ENCODE measurements at places on chromosomes 1 and 21. TPM values are rescaled to one million over a fixed set of nuclear protein-coding genes. Genes with fewer than 3 reads are reported as not detected.

SLX9 gene
- 28.4 TPM for polyA plus RNA-seq

DNA sequence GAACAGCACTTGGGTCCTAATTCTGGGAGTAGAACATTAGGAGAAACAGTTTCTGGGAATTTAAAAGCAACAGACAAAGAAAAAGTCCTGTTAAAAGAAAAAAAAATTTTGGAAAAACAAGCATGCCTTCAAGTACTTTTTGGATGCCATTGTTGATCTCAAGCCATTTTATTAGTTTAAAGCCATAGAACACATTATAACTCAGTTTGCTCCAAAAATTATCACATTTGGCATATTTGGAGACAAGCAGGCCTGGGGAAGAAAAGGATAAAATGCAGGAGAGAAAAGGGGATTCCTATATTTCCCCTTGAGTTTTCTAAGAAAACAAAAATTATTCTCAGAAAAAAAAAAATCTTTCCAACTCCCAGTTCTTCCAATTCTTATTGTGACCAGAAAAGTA, 146.8 kb downstream of the TENT5C start:
- no peak for DNase-seq

OR6K3 gene
- not detected for polyA plus RNA-seq

KCNJ9 gene
- 0.09 TPM for polyA plus RNA-seq

DNA sequence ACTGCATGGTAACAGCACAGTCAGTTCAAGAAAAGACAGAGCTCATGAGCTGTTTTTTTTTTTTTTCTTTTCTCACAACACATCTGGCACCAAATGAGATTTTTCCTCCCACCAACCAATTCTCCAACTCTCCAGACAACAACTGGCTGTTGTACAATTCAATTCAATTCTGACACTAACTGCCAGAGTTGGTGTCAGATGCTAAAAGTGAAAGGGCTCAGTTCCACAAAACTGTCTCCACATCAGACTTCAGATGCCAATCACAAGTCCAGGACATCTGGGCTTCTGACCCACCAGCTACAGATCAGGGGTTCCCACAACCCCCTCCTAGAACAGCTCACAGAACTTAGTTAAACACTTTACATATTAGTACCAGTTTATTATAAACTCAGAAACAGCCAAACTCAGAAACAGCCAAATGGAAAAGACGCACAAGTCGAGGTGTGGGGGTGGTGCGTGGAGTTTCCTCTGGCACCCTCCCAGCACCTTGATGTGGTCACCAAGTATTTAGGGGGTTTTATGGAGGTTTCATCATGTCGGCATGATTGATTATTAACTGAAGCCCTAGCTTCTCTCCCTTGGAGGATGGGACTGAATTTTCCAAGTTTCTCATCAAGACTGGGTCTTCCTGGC, 39.2 kb upstream of the LRRC8D start:
- DNase-seq: no peak

GRCh38 chr1:45317166-45317565, 9.5 kb upstream of the HPDL start:
- no peak for DNase-seq

SLAMF7 gene
- 17.6 TPM for polyA plus RNA-seq

GRCh38 chr1:224542783-224543440, 73.2 kb upstream of the CNIH3 start:
- no peak for DNase-seq

FAM177B gene
- 1.8 TPM for polyA plus RNA-seq

DNA sequence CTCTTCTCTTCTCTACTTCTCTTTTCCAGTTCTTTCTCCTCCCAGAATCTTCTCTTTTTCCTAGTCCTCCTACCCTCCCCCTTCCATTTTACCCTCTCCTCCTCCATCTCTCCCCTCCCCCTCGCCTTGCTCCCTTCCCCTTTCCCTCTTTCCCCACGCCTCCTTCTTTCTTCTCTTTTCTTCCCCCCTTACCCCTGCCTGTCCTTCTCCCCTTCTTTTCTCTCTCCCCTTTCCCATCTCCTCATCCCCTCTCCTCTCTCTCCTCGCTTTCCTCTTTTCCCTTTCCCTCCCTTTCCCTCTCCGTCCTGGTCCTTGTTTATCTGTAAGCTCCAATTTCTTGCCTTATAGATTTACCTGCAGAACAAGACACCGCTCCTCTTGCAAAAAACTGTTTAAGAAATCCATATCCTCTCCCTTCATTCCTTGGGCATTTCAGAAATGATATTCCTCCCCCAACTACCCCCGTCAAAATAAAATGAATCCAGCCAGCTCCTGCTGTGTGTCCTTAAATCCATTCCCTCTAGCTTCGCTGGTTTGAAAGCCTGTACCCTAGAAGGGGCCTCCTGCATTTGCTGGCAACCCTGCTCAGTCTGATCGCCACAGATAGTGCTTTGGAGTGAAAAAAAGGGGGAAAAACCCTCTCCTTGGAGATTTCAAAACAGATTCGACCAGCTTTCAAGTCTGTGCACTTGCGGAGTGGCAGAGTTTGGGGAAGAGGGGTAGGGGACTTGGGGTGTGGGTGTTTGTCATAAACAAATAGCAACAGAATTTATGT, 89.4 kb downstream of the PAPPA2 start:
- DNase-seq: no peak

- DNase-seq: no peak
These were observed 87.4 kb downstream of the DHRS3 start for GRCh38 chr1:12530462-12531178.

GRCh38 chr1:101291562-101292380, 55.0 kb downstream of the S1PR1 start:
- DNase-seq: no peak

DNA sequence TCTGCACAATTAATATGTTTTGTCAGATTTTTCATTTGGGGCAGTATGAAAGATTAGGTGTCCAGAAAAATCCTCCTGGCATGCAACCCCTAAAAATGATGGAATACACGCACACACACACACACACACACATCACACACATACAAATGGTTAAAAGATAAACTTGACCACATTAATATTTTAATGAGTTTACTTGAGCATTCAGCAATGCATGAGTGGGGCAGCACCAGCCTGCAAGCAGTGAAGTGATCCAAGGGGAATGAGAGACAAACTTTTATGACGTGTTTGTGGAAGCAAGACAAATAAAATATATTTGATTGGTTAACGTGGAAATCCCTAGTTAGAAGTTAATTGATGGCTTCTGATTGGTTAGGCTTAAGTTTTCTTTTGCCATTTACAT, 29.1 kb upstream of the SOAT1 start:
- DNase-seq: no peak

BTBD19 gene
- 3.8 TPM for polyA plus RNA-seq

DNA sequence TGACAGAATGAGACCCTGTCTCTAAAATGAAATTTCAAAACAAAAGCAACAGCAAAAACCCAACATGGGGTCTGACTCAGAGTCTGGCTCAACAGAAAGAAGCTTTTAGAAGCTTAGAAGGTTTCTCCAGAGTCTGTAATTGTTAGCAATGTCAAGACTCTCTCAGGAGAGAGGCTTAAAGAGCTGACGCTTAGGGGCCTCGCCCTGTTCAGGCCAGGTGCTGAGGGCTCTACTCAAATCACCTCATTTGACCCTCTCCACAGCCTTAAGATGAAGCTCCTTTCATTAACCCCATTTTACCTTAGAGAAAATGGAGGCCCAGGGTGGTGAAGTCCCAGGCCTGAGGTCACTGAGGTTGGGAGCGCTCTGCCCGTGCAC, 5.3 kb upstream of the KIF17 start:
- DNase-seq: no peak

DNA sequence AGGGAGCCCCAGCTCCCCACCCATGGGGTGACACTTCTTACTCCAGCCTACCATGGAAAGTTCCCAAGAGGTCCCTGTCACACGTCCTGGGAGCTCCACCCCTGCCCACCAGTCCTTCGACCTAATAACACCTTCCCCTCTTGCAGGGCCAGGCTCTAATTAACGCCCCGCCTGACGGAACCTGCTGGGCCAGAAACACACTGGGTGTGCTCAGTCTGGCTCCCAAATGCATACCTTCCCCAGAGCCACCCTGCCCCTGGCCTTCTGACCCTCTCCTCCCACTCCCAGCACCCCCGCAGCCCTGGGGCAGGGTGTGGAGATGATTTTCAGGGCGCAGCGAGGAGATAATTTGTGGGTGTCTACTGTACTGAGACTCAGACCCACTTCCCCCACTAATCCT, 20.6 kb downstream of the PGLYRP3 start:
- DNase-seq: no peak

EIF2D gene
- 43.2 TPM for polyA plus RNA-seq

DNA sequence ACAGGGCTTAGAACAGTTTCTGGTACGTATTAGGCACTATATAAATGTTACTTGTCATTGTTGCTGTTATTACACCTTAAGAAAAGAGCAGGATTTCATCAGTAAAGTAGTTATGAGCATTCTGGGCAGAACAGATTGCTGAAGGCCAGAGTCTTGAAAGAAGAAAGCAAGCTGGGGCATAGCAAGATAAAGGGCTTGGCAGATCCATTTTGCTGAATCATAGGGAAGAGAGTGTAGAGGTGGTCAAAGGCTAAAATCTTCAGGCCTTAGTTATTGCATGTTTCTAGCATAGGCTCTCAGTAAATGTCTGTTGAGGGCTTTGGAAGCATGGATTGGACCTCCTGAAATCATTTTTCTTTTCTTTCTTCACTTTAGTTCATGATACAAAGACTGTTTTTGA, 67.5 kb downstream of the PLA2G4A start:
- no peak for DNase-seq

FCGR3A gene
- 41.1 TPM for polyA plus RNA-seq

RAB42 gene
- 18.6 TPM for polyA plus RNA-seq

RNU1-1 gene
- polyA plus RNA-seq: not detected

GRCh38 chr1:234866007-234866866, 256.3 kb upstream of the IRF2BP2 start:
- no peak for DNase-seq

DMBX1 gene
- 0.21 TPM for polyA plus RNA-seq

- DNase-seq: no peak
These were observed 998.6 kb upstream of the NCAM2 start for GRCh38 chr21:19999369-20000272.

DUSP10 gene
- 11.3 TPM for polyA plus RNA-seq

TMCO4 gene
- 11.5 TPM for polyA plus RNA-seq

GRCh38 chr1:94819238-94819944, 766 bp upstream of the SLC44A3 start:
- DNase-seq: no peak

CLCA4 gene
- 0.59 TPM for polyA plus RNA-seq

- no peak for DNase-seq
These were observed 90.5 kb downstream of the VWA5B1 start for GRCh38 chr1:20381045-20381641.

MFAP2 gene
- polyA plus RNA-seq: 5.6 TPM

Data from thymus (tissue), 14 donors.